CD4-positive, alpha-beta T cell (primary cell): ENCODE measurements at places on chromosomes 2 and 18.

GRCh38 chr2:182824056-182824766 is 42.2 kb downstream of the FRZB start:
- no peak for DNase-seq

GRCh38 chr18:48706731-48707130 is 167.9 kb downstream of the CTIF start:
- DNase-seq = no peak

GRCh38 chr18:42882122-42882521 is 233.4 kb downstream of the RIT2 start:
- no peak for DNase-seq

DNA sequence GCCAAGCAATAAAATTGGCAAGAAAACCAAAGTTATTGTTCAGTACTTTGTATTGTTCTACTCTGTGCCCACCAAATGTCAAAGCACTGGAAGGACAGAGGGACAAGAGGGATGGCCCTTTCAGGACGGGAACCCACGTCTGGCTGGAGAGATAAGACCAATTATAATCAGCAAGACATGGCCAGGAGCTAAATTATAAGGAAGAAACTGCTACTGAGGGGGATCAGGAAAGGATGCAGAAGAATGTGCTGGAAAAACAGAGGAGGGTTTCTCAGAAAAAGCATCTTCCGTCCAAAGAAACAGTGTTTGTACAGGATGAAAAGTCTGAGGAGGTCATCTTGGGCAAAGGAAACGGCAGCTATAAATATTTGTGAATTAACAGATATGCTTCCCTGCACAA is 46.4 kb upstream of the NARS1 start:
- no peak for DNase-seq

- peak; percentile 18 for DNase-seq
Observed at GRCh38 chr2:161077367-161078210, 82.6 kb upstream of the TANK start.
